Activated CD4-positive, alpha-beta T cell treated with anti-CD3 and anti-CD28 coated beads, Interleukin-2, amount 10 ng/mL, durations not matched to agents 7 days and 5 days (primary cell): ENCODE measurements at places on chromosomes 1 and 21. TPM values are rescaled to one million over a fixed set of nuclear protein-coding genes. Genes with fewer than 3 reads are reported as not detected.

Gene COL16A1
- total RNA-seq, result not detected

Gene TSSK3
- 1.5 TPM for total RNA-seq

Gene PODN
- not detected for total RNA-seq

Gene UBL4B
- total RNA-seq, result not detected

Gene IVL
- not detected for total RNA-seq

Gene HTR6
- not detected for total RNA-seq
